A549 treated with GW870086 at 1 μM for 4 hours (cell line): ENCODE measurements at places on chromosomes 3 and 15. TPM values are rescaled to one million over a fixed set of nuclear protein-coding genes. Genes with fewer than 3 reads are reported as not detected.

SMCO1 gene
- total RNA-seq, result not detected in 5 replicates

FRMD5 gene
- total RNA-seq, result 2.2 to 3.5 TPM (median 2.9 TPM) in 5 replicates

SLC28A2 gene
- not detected in 5 replicates for total RNA-seq

ADAMTS9 gene
- total RNA-seq, result 0.42 to 0.87 TPM (median 0.53 TPM) in 5 replicates

TTLL13 gene
- 0.17 to 0.51 TPM (median 0.24 TPM) in 4 of 5 replicates, not detected in the other for total RNA-seq

GOLGA6B gene
- 0.08 TPM in 1 of 5 replicates, not detected in the others for total RNA-seq

CHRNB4 gene
- total RNA-seq, result 0.52 to 1.6 TPM (median 1.1 TPM) in 5 replicates

BSN gene
- 0.05 to 0.22 TPM (median 0.15 TPM) in 5 replicates for total RNA-seq

CHMP2B gene
- 76.5 to 87.6 TPM (median 79.6 TPM) in 5 replicates for total RNA-seq

PLA2G4E gene
- total RNA-seq, result not detected in 5 replicates

ST3GAL6 gene
- total RNA-seq, result 0.50 to 1.1 TPM (median 0.81 TPM) in 5 replicates

FGF7 gene
- not detected in 5 replicates for total RNA-seq

GOLGA6L10 gene
- total RNA-seq, result 0.33 to 0.56 TPM (median 0.50 TPM) in 5 replicates

PLXNA1 gene
- 17.5 to 23.4 TPM (median 21.8 TPM) in 5 replicates for total RNA-seq

TUSC7 gene
- total RNA-seq, result not detected in 5 replicates

PFKFB4 gene
- 9.0 to 14.2 TPM (median 13.2 TPM) in 5 replicates for total RNA-seq

NUSAP1 gene
- 64.5 to 81.6 TPM (median 70.4 TPM) in 5 replicates for total RNA-seq

ARPIN gene
- total RNA-seq, result 8.5 to 13.6 TPM (median 12.6 TPM) in 5 replicates

SPSB4 gene
- total RNA-seq, result 0.06 to 0.15 TPM (median 0.13 TPM) in 5 replicates

EPHA3 gene
- not detected in 5 replicates for total RNA-seq

ELP6 gene
- 24.7 to 27.1 TPM (median 26.0 TPM) in 5 replicates for total RNA-seq

SEMA6D gene
- not detected in 5 replicates for total RNA-seq

IQCH gene
- total RNA-seq, result 1.1 to 2.3 TPM (median 1.3 TPM) in 5 replicates

FES gene
- total RNA-seq, result 0.51 to 1.3 TPM (median 0.99 TPM) in 5 replicates

LRTM1 gene
- not detected in 5 replicates for total RNA-seq

TRIM69 gene
- 3.9 to 7.3 TPM (median 5.3 TPM) in 5 replicates for total RNA-seq

LTF gene
- not detected in 5 replicates for total RNA-seq

SNX22 gene
- total RNA-seq, result 0.74 to 1.3 TPM (median 0.99 TPM) in 5 replicates

RBMS3 gene
- 0.45 to 1.2 TPM (median 0.86 TPM) in 5 replicates for total RNA-seq

CCR8 gene
- total RNA-seq, result not detected in 5 replicates

GHSR gene
- total RNA-seq, result not detected in 5 replicates

IRAK2 gene
- 21.8 to 25.8 TPM (median 23.2 TPM) in 5 replicates for total RNA-seq

EBLN2 gene
- total RNA-seq, result 0.49 to 0.70 TPM (median 0.56 TPM) in 4 of 5 replicates, not detected in the other

SEMA3B gene
- total RNA-seq, result 5.1 to 9.7 TPM (median 7.3 TPM) in 5 replicates

INSYN1 gene
- total RNA-seq, result 1.3 to 2.7 TPM (median 2.0 TPM) in 5 replicates

PLSCR5 gene
- total RNA-seq, result not detected in 5 replicates
